A673 (cell line): ENCODE measurements at places on chromosomes 5 and 9.

DNA sequence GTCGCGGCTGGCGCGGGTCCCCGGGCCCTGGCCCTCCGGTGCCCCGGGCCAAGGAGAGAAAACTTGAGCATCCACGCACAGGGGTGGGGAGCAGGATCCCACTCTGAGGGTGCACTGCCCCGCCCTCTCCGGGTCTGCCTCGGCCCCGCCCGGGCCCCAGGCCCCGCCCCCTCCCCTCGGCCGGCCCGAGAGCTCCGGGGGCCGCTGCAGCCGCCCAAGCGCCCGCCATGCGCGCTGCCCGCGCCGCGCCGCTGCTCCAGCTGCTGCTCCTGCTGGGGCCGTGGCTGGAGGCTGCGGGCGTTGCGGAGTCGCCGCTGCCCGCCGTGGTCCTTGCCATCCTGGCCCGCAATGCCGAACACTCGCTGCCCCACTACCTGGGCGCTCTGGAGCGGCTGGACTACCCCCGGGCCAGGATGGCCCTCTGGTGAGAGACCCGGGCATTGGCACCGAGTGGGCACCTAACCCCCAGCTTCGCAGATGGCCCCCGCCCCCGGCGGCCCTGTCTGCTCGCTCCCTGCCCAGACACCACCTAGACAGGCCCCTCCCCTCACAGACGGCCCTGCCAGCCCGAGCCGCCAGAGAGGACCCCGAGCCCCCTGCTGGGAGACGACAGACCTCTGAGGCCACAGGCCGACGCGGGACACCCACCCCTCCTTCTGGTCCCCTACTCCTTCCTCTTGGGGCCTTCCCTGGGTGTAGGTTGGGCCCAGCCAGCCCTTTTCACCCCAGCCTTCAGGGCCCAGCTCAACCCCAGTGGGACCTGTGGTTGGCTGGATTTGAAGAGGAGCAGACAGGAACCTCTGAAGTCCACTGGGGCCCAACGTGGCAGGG, at the start of gene CERCAM:
CERCAM (plus strand) TSS at position 207 of the 831 bp plus-strand sequence; CDS start at position 228, 21 bp downstream.
- peak; percentile 66 for DNase-seq

DNA sequence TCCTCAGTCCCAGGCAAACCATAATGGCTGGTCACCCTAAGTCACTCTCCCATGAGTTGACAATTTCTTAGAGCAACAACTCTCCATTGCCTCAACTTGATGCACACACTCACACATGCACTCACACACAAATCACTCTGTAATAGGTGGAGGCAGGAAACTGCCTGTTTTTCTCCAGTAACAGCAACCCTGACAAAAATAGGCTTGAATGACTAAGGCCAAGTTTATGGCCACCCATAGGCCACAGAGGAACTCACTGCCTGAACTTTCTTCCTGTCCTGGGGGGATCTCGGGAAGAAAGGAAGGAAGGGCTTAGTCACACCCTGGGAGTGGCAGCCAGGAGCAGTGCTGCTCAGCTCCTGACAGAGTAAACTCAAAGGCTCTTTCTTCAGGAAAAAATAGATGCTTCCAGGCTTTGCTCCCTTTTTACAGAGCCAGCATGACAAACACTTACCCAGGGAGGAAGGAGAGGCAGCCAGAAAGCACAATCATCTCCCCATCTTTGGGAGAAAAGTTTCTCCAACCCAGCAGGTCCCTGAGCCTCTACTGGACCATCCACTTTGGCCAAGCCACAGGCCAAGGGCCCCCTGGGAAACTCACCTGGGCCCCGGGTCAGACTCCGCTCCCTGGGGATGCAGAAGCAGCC, 368 bp downstream of the SH3TC2 start:
- peak; percentile 79 for DNase-seq

GRCh38 chr5:144203750-144204596, 33.3 kb downstream of the KCTD16 start:
- DNase-seq = peak; percentile 70

DNA sequence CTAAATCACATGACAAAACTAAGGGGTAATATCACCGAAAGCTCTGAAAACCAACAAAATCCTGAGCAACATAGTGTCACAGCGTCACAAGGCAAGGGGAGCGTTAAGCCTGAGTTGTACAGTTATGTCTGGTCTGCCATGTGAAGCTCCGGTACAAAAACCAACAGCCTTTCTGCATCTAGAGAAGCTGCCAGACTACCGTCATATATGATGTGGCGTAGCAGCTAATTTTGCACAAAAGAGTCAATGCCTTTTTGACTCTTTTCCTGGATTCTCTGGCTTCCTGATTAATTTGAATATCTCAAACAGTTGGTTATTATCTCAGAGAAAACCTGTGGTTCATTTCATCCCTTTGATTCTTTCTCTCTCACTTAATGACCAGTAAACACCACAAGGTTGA, 16.0 kb upstream of the ATP10B start:
- DNase-seq = no peak

- DNase-seq = no peak
Measured at GRCh38 chr5:2908086-2908485, 156.6 kb upstream of the IRX2 start.

GRCh38 chr9:72169178-72169577, 19.9 kb downstream of the GDA start:
- no peak for DNase-seq

- no peak for DNase-seq
Measured at GRCh38 chr5:18968966-18969365, 1019.0 kb downstream of the CDH18 start.

GRCh38 chr9:97237311-97237786, 70.1 kb upstream of the CCDC180 start:
- DNase-seq = no peak

GRCh38 chr9:127216210-127216887, 48.2 kb upstream of the GARNL3 start:
- no peak for DNase-seq

GRCh38 chr5:177294632-177295031, 8.9 kb downstream of the RAB24 start:
- no peak for DNase-seq

- no peak for DNase-seq
Measured at GRCh38 chr5:153953411-153953810, 85.3 kb downstream of the FAM114A2 start.

DNA sequence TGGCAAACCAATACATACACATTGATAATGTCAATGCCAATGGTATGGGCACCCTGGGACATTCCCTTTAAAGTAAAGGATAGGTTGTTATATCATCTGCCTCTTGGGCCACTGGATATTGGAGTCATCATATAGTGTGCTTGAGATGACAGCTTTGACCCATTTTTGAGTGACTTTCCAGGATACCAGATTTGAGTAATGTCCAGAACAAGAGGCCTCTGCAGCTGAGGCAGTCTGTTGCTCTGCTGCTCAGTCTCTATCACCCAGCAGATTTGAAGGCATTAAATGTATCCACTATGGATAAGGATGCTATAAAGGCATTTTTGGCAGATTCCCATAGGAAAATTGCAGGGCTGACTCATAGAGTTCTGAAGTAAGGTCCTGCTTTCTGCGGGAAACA, 525.6 kb upstream of the SEMA6A start:
- DNase-seq = no peak

DNA sequence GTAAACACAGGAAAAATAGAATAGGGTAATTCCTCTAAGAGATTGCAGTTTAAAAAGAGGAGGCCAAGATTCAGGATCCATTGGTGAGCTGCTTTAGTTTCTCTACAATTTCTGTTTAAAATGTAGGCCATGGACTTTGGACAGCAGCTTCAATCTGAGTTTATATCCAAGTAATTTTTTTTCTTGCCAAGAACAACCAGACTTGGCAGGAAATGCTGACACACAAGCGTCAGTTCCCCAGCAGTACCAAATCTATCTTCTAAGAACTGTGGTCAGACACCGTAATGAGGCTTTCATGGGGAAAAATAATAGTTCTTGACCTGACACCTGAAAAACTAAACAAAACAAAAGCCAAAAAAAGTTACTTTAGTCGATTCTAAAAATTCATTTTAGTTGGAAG, 528.8 kb downstream of the CSNK1G3 start:
- DNase-seq = no peak
